ENCODE measurements at places on chromosomes 7 and 10. TPM values are rescaled to one million over a fixed set of nuclear protein-coding genes. Genes with fewer than 3 reads are reported as not detected.

DNA sequence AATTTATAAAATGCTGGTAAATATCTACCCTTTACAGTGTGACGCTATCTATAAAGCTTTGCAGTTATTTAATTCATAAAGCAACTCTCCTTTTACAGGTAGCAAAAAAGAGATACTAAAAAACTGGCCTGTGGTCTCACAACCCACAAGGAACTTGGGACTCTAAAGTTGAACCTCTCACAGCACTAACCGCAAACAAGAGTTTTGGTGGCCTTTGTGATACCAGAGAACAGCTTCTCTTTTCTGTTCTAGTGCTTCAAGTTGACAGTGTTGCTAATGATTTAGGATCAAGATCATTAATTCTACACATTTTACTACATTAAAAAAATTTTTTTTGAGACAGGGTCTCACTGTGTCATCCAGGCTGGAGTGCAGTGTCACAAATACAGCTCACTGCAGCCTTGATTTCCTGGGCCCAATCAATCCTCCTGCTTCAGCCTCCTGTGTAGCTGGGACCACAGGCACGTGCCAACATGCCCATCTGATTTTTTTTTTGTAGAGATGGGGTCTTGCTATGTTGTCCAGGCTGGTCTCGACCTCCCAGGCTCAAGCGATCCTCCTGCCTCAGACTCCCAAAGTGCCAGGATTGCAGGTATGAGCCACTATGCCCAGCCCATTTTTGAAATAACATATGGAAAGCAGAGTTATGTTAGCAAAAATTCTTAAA, 56.0 kb upstream of the ST8SIA6 start:
- no peak for DNase-seq

DNA sequence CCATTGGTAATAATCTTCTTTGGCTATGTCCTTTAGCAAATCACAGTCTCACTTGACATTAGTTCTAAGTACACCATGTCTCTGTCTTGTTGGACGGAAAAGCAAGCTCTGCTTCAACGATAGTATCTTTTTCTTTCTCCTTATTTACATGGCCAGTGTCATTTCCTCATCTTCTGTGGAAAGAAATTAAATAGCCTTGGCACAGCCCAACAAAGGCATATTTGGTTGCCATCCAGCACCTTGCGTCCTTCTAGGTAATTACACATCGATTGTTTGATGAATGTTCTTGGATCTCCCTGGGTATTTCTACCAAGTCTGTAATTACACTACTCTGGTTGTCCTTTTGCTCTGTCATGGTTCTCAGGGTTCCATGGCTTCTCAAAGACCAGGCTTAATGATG, 183.1 kb downstream of the CHN2 start:
- no peak for DNase-seq

DNA sequence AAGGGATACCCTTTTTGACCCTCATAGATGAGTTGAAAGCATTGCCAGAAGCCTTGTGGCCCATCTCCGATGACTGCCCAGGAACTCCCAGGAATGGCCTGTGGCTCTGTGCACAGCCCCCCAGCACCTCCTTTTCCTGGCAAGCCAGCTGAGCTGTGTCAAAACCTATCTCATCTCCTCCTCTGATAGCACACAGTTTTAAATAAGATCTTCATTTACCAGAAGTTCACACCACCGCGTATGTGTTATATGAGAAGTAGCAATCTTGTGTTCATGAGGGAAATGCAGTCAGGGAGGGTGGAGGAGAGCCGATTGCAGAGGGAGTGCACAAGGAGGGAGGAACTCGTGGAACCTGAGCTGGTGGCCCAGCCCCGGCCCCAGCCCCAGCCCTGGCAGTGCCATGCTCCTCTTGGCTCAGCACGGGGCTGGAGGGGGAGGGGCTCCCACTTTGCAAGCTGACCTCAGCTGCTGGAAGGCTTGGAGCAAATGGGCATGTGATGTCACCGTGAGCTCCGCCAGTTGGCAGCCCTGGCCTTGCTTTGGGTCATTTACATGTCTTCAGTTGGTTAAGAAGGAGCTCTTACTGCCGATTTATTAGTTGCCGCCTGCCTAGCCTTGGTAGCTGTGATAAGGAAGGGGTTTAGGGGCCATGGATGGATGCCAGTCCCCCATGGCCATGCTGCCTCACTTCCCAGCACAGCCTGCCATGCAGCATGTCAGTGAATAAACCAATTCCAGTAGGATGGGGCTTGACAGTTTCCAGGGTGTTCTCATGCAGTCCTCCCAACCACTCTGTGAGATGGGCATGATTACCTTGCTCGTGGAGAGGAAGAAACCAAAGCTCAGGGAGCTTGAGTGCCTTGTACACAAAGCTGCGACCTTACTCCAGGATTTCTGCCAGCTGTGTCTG, 20.0 kb downstream of the UNC5B start:
- no peak for DNase-seq

- DNase-seq, result no peak
Observed at GRCh38 chr7:121874298-121874697, 1.3 kb downstream of the PTPRZ1 start.

- no peak for DNase-seq
Observed at GRCh38 chr7:114590298-114590697, 175.7 kb downstream of the FOXP2 start.

GRCh38 chr10:6659451-6659850, 79.4 kb upstream of the PRKCQ start:
- no peak for DNase-seq

- DNase-seq, result no peak
Observed at GRCh38 chr10:133241501-133242205, 4.0 kb downstream of the VENTX start.

GPR37 gene
- total RNA-seq, result 0.43 TPM

C1QL3 gene
- total RNA-seq, result not detected

Data from ovary (tissue), 10 donors.